ENCODE measurements at places on chromosomes 12 and 14.

GRCh38 chr12:45986641-45987339 lies 3.6 kb downstream of the SCAF11 start:
- DNase-seq, result no peak

DNA sequence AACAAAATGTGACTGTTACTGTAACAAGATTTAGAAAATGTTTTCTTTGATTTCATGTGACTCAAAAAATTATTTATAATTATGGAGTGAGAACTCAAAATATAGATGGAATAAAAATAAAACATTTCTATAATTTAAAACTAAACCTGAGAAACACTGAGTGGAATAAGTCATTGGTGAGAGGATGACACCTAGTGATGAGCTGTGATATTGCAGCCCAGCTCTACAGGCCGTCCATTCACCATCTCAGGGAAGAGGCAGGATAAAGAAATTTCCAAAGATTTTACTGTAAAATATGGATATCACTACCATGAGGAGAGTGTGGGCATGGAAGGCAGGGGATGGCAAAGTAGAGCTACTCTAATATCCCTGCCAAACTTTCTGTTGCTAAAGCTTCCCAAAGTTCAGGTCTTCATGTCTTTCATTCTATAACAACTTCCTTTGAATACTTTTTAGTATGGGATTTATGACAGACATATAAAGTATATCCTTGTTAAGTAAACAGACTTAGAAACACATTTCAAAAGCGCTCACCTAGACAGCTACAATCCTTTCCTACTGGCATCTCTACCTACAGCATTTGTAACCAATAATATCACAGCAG lies 308.0 kb downstream of the ITPR2 start:
- no peak for DNase-seq

GRCh38 chr14:102525929-102526497 lies 16.4 kb upstream of the ANKRD9 start:
- no peak for DNase-seq

- DNase-seq, result no peak
Observed at GRCh38 chr14:103923863-103924262, 4.4 kb upstream of the TDRD9 start.

DNA sequence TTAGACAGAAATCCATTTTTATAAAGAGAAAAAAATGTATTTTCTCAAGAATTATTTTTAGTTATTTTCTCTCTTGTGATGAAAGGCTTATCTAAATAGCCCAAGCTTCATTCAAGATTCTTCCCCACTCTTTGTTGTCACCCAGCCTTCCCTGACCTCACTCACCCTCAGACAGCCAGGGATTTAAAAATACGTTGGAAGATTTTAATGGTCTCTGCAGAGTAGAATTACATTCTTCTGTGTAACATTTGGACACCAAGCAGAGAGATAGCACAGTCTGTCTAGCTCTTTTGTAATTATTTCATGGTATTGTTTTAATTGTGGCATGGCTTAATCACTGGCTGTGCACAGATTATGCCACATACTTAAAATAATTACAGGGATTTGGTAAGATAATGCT lies 130.3 kb downstream of the IGF1 start:
- no peak for DNase-seq

DNA sequence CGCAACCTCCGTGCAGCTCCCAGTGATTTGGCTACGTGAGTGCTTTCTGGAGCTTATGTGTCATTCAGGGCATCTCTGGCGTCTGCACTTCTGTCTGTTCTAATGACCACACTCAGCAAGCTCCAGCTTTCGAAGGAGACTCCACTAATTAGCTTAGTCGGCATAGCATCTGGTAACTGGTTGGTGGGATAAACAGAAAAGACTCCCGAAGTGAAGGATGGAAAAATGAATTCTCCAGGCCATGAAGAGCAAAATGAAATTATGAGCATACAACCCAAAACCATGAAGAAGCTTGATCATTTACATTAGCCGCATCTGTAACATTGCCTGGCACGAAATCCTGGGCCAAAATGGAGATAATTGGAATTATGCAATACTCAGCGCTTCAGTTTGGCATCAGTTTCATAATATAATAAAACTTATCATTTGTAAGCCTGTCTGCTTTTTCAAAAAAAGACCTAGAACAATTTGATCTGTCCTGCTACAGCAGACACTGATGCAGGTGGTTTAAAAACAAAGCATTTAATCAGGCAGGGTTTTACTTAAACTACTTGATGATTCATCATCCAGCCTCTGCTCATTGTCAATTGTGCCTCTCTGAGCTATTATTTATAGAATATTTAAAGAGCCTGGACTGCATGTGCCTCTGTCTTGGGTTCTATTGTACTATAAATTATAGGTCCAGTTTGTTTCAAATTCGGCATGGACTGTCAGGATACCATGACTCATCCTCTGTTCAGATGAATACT lies 87.4 kb downstream of the SYT1 start:
- DNase-seq, result no peak

GRCh38 chr12:65608319-65608916 lies 215.9 kb upstream of the HMGA2 start:
- no peak for DNase-seq

GRCh38 chr12:47802312-47802711 lies 17.4 kb downstream of the HDAC7 start:
- DNase-seq, result no peak

DNA sequence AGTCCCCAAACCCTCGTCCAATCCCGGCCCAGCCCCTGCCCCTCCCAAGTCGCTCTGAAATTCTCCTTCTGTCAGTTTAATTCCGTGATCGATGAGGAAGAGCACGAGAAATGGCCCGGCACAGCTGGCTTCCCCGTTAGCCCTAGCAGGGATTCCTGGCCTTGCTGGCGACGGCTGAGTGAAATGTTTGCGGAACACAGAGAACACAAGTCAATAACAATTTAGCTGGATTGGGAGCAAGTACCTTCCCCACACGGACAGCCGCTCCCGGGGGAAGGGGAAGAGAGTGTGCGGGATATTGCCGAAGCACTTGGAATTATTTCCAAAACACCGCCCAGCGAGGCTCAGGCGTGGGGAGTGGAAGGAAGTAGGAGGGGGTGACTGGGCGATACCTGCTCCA lies 134.6 kb downstream of the RBM19 start:
- DNase-seq, result no peak

- no peak for DNase-seq
Observed at GRCh38 chr14:92690171-92691011, 58.0 kb downstream of the LGMN start.

DNA sequence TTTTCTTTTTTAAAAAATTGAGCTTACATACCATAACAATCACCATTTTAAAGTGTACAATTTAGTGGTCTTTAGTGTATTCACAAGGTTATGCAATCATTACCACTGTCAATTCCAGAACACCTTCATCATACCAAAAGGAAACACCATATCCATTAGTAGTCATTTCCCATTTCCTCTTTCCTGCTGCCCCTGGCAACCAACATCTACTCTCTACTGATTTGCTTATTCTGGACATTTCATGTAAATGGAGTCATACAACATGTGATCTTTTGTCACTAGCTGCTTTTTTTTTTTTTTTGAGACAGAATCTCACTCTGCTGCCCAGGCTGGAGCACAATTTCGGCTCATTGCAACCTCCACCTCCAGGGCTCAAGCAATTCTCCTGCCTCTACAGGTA lies 66.8 kb upstream of the CFL2 start:
- DNase-seq, result no peak

Measured in activated T-helper 1 cell treated with anti-CD3 and anti-CD28 coated beads, Interleukin-2, amount 50 U/mL, for 16 hours (primary cell).